Psoas muscle (tissue), 8 donors: ENCODE measurements at places on chromosomes 11 and 22. TPM values are rescaled to one million over a fixed set of nuclear protein-coding genes. Genes with fewer than 3 reads are reported as not detected.

GRCh38 chr11:12778240-12778905 lies 104.2 kb downstream of the TEAD1 start:
- H3K27ac ChIP-seq = peak overlapping the region; percentile 84
- no peak for DNase-seq
- peaks cover 46% of the 10 kb centered on the region for H3K4me1 ChIP-seq

Gene BIK
- not detected for total RNA-seq

DNA sequence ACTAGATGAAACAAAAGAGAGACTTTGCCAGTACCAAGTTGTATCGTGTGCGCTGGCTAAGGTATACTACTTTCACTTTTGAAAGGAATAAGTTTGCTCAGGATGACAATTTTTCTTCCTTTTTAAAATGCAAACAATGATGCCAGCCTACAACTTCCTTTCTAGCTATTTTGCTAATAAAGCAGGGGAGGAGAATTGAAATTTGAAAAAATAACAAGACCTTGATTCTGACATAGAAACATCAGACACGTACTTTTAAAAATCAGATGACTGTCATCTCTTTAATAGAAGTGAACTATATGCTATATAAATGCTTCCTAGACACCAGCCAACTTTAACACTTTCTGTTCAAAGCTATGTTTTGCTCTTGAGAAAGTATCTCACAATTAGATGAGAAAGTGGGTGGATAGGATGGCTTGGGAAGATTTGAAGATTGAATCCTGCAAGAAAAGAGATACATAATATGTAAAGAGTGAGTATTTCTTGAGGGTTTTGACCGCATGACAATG lies 41.7 kb upstream of the BLID start:
- H3K4me3 ChIP-seq = peak overlapping the region; percentile 73
- H3K27me3 ChIP-seq = no peaks in the 10 kb centered on the region
- no peak for DNase-seq
- H3K4me1 ChIP-seq = peaks cover 10% of the 10 kb centered on the region

GRCh38 chr11:119181677-119182412 lies 3.4 kb upstream of the NHERF4 start:
- no peak overlapping the region for H3K4me3 ChIP-seq
- H3K27me3 ChIP-seq = no peaks in the 10 kb centered on the region
- no peak for DNase-seq
- peaks cover 58% of the 10 kb centered on the region for H3K36me3 ChIP-seq
- no peaks in the 10 kb centered on the region for H3K4me1 ChIP-seq
